HCEC 1CT (cell line): ENCODE measurements at places on chromosomes 1 and 21.
A peak's percentile ranks its signal among the peaks of the same experiment; 100 is the strongest.

GRCh38 chr1:157993147-157993917 lies at the start of gene KIRREL1:
TSS of gene KIRREL1 (plus strand) at chr1:157993645. CDS start at chr1:157993677, 32 bp downstream.
- peak; percentile 69 for DNase-seq

DNA sequence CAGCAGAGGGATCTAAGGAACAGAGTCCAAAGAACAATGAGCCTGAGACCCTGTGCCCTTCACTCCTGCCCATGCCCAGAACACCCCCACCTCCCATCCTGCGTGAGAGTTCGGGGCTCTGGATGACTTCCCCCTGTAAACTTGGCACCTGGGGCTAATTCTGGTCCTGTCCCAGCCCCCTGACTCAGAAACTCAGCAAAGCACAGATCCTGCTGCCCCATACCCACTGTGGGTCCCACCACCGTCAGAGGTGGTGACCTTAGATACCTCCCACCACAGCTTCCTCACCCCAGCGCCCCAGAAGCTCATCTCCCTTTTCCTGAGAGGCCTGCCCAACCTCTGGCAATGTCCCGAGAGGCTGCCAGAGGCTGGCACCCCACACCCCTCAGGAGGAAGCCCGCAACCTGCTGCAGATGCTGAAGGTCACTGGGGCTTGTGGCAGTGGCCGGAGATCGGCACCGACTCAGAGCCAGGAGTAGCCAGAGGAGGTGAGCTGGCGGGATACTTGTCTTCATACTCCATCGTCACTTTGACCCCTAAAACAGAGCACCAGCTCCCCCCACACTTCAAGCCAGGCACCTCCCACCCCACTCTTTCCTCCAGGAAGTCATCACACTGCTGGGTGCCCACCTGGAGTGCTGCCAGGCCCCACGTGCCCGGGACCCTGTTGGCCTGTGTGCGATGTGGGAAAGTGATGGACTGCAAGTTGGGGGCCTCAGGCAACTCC lies 111.6 kb upstream of the IFFO2 start:
- DNase-seq = no peak

DNA sequence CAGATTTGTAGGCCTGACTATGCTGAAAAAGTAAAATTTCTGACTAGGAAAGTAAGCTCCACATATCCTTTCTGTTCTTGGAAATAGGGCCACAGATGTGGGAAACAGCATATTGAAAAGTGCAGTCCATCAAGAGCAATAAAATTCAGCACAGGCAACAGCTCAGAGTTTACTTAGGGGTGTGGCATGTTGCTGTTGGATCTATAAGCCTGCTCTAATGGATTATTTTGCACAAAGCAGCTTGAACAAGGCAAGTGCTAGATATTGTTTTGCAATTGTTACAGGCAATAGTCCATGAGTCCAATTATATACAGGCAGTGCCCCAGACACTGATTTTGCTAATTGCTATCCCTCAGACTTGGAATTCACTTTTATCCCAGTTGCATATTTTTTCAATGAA lies 289.8 kb upstream of the SNX7 start:
- DNase-seq = no peak

DNA sequence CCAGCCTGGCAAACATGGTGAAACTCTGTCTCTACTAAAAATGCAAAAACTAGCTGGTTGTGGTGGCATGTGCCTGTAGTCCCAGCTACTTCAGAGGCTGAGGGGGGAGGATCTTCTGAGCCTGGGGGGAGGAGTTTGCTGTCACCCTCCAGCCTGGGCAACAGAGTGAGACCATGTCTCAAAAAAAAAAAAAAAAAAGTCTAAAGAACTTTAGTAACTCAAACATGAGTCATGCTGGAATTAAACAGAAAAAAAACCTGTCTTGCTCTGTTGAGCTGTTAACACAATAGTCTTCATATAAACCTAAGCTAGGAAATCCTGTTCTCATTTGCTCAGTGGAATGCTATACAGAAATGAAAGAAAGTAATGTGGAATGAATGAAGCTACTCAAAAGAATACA lies 16.7 kb upstream of the DISP1 start:
- DNase-seq = peak; percentile 41

DNA sequence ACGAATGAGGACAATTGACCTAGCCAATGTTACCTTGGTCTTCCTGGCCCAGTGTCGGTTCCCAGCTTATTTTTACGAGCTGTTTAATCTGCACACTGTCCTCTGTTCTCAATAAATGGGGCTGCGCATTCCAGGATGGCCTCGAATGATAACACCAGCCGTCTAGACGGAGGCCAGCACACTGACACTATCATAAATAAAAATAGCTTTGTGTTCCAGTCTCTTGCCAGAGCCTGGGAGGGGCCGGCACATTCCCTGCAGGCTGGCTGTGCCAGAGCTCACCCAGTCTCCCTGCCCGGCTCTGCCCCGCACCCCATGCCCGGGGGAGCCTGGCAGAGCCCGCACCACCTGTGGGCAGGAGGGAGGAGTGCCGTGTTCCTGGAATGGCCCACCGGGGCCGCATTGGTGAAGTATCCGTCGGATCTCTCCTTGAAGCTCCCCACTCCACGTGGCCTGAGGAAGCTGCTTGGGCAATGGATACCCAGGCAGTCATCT lies 92.1 kb downstream of the SPSB1 start:
- no peak for DNase-seq

- DNase-seq = no peak
Observed at GRCh38 chr1:212979340-212980122, 29.2 kb downstream of the VASH2 start.

GRCh38 chr1:198481661-198482060 lies 58.8 kb downstream of the ATP6V1G3 start:
- DNase-seq = no peak

DNA sequence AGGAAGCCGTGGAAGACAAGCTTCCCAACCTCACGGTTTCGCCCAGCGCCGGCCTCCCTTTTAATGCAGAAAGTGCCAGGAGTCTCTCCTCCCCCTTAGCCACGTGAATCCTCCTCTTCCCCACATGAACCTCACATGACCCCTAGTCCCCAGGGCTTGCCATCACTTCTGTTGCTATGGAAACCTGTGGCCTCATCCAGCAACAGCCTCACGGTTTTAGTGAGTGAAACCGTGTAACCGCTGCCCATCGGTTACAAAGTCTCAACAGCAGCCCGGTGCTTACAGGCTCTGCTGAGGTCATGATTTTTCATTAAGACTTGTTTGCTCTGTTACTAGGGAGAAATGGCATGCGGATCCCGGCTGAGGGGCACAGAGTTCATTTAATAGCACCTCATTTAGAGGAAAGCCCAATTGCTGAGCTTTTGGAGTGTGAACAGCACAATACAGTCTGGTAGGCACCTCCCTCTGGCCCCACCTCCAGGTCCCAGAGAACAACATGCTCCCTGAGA lies 143.2 kb upstream of the BACE2 start:
- no peak for DNase-seq

GRCh38 chr1:59431566-59432294 lies 134.8 kb downstream of the FGGY start:
- DNase-seq = peak; percentile 42

DNA sequence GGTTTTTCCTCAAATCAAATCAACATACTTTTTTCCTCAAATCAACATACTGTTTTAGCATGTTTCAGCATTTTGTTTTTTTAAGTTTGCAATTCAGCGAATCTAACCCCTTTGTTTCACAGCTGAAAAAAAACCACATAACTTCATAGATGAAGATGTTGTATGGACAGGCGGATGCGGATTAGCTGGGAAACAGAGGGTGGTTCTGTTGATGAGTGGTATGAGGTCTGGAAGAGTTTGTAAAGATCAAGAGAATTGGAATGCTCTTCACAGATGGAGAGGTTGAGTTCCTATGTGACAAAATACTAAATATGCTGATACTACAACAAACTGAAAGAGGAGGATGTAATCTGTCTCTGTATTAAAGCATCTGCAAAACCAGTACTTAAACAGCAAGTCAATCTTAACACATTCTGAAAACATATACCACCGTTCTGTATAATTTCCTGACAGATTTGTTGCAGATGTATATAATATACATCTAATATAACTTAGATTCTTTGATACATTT lies 10.6 kb upstream of the LEPR start:
- DNase-seq = no peak

- DNase-seq = no peak
Observed at GRCh38 chr1:116558140-116558549, 12.7 kb downstream of the CD58 start.

DNA sequence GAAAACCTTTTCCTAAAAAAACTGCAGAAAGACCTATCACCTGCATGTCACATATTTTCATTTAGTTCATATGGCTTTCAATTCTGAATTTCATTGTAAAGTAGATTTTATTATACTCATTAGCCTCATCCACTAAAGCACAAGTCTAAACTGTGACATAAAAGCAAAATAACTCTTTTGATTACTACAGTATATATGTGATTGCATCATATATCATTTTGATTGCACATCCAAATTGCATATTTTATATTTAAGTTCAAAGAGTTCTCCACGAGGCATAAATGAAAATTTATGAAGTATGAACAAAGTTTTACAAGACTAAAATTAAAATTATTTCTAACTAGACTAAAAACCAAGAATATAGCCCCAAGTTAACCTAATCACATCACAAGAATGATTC lies 19.3 kb downstream of the PALMD start:
- no peak for DNase-seq

DNA sequence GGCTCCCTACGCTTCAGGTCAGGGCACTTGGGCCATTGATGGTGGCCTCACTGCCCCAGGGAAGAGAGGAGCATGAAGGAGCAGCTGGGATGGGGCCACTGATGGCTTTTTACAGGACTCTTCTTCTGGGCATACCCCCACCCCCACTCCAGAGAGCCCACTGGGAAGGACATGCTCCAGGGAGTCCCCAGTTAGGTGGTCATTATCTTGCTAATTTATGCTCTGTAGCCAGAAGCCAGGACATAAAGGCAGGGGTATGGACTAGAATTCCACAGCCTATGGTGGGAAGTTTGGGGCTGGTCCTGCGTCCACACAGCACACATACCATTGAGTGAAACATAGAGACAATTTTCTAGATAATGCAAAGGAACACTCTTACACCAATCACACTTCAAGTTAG lies 8.8 kb upstream of the GRIK3 start:
- DNase-seq = no peak

DNA sequence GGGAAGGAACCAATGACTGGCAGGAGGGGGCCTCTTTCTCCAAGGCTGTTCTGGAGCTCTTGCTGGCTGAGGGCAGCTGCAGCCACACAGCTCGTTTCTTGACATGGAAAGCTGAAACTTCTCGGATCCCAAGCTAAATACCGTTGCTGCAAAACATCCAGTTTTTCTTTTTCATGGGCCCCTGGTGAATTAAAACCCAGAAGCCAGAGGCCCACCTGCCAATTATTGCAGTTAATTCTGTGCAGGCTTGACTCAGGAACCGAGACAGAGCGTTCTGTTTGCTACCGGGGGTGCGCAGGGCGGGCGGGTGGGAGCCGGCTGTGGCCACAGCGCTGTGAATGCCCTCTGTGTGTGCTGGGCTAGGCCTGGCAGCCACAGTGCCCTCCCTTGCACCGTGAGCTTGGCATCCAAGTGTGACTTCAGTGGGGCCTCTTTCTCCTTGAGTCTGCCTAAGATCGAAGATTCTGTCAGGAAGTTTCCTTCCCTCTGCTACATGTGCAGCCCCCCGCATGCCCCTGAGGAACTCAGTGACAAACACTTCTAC lies 19.9 kb upstream of the KCNE2 start:
- no peak for DNase-seq

- peak; percentile 60 for DNase-seq
Observed at GRCh38 chr1:243234978-243235647, 20.0 kb downstream of the CEP170 start.

DNA sequence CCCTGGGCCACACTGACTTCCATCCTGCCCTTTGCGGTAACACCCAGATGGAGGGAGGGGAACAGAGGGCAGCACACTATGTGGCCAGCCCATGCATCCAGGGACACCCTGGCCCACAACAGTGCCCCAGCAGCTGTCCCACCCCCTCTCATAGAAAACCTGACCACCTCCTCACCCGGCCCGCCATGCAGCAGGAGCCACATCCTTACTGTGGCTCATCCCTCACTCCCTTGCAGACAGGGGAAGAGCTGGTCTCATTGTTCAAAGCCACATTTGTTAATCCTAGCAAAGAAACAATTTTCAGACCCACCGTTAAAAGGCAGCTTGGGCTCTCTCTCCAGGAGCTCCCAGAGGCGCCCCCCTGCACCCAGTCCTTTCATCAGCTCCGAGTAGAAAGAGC lies 23.2 kb upstream of the NUP133 start:
- no peak for DNase-seq

DNA sequence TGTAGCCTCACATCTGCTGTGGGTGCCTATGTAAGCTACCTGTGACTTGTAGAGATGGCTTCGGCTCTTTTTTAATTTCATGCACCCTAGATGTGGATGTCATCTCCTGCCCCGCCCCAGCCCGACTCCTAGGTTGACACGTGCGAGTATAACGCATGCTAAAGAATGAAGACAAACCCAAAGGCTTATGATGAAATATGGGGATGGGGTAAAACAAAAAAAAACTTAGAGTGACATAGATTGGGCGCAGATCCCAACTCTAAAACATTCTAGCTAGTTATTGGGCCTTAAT lies 613 bp upstream of the ERO1B start:
- DNase-seq = no peak

DNA sequence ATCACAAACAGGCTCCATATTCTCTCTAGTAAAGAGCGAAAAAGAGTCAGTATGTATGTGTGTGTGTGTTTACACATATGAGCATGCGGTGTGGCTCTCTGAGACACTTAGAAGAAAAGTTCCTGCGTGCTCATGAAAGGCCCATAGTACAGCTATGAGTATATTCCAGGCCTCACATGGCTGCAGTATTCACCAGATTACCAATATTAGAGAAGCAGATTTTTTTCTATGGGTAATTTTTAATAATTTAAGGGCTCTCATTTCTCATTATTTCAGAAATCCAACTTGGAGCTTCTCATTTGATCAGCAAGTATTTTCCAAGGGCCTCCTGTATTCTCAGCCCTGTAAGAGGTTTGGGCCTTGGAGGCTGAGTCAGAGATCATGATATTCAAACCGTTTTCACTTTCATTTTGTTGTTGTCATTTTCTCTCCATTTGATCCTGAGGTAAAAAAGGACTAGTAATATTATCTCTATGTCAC lies 232.9 kb upstream of the SGIP1 start:
- peak; percentile 18 for DNase-seq

- DNase-seq = no peak
Observed at GRCh38 chr1:155191904-155192303, 15.8 kb downstream of the THBS3 start.

DNA sequence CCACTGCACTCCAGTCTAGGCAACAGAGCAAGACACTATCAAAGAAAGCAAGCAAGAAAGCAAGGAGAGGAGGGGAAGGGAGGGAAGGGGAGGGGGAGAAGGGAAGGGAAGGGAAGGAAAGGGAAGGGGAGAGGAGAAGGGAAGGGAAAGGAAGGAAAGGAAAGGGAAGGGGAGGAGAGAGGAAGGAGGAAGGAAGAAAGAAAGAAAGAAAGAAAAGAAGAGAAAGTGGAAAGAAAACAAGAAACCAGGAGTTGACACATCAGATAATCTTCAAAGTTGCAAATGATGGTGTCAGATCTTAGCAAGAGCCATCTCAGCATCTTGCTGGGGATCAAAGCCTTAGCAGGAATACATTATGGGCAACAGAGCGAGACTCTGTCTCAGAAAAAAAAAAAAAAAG lies 14.9 kb upstream of the CDA start:
- DNase-seq = no peak

GRCh38 chr1:167003711-167004110 lies 14.6 kb downstream of the MAEL start:
- no peak for DNase-seq
